Activated T-helper 1 cell treated with anti-CD3 and anti-CD28 coated beads, Interleukin-2, amount 50 U/mL, for 16 hours (primary cell): ENCODE measurements at places on chromosomes 2 and 18.

- DNase-seq = no peak
Observed at GRCh38 chr2:25324251-25324650, 17.5 kb downstream of the DNMT3A start.

DNA sequence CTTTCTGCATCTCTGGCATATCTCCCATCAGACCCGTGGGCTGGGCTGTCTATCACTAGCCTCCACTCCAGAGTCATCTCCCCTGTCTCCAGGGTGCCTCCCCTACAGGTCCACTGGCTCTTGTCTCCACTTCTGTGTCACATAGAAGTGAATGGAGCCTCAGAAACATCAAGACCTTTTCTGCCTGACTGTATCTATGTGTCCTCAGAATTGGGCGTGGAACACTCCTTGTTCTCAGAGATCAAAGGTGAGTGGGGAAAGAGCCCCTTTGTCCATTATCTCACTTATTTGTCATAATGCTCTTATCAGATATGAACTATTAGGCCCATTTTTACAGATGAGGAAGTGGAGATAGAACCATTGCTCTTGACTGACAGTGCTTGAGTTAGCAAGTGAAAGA, 211.0 kb downstream of the CYRIA start:
- no peak for DNase-seq

DNA sequence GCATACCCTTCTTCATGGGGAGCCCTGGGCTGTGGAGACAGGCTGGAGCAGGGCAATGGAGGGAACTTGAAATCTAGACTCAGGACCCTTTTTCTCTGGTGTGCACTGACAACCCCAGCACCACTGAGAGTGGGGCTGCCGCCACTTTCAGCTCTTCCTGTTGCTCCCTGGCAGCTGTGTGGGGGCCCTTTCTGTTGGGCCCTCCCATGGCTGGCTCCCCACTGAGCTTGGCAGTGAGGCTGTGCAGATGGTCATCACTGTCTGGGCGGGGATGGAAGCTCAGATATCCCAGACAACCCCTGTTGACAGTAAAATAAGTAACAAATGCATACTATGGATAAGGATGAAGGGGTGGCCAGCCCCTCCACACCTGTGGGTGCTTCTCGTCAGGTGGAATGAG, 6.7 kb downstream of the MYO7B start:
- no peak for DNase-seq

GRCh38 chr2:174350018-174350417, 15.3 kb downstream of the SP9 start:
- DNase-seq = no peak

GRCh38 chr2:222859786-222860612, 837 bp upstream of the ACSL3 start:
- no peak for DNase-seq

- DNase-seq = no peak
Observed at GRCh38 chr2:120934574-120935338, 199.1 kb downstream of the GLI2 start.

DNA sequence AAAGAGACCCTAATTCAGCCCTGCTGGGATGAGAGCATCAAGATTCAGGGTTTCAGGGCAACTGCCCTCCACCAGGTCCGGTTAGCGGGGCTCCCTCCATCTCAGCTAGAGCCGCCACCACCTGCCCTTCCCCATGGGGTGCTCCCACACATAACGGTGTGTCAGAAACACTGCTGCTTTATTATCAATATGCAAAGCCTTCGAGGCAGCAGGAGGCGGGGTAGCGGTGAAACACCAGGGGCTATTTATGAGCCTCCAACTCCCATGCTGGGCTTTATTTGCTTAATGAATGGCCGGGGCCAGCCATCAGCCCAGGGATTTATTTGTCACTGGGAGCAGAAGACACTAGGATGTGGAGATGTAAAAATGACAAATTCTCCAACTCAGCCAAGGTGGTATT, 109.8 kb downstream of the GALNT14 start:
- no peak for DNase-seq
